ENCODE measurements at places on chromosomes 12 and 14.

DNA sequence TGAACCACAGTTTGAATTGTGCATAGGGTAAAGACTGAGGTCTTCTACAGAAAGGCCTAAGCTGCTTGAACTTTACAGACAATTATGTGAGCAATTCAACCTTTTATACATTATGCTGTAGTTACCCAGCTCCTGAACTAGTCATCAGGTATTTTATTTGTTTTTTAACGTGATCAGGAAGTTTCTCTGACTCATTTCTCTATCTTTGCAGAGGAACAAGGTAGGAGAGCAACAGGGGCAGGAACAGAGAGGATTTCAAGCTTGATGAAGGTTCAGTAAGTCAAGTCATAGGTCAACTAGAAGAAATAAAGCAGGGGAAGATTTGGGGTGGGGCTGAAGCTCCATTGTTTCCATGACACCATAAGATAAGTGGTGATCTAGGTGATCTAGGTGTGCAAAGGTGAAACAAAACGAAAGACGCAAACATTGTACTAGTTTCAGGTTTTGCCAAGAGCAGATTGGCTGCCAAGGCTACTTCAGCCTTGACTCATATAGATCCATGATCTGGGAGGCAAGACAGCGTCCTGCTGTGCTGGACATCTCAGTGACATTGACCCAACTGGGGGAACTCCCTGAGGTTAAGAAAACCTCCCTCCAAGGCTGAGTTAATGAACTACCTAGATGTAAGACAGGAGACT is 198.1 kb downstream of the DAD1 start:
- no peak for DNase-seq

- DNase-seq: peak; percentile 63
These were observed 66.5 kb downstream of the TBC1D30 start for GRCh38 chr12:64890873-64891468.

DNA sequence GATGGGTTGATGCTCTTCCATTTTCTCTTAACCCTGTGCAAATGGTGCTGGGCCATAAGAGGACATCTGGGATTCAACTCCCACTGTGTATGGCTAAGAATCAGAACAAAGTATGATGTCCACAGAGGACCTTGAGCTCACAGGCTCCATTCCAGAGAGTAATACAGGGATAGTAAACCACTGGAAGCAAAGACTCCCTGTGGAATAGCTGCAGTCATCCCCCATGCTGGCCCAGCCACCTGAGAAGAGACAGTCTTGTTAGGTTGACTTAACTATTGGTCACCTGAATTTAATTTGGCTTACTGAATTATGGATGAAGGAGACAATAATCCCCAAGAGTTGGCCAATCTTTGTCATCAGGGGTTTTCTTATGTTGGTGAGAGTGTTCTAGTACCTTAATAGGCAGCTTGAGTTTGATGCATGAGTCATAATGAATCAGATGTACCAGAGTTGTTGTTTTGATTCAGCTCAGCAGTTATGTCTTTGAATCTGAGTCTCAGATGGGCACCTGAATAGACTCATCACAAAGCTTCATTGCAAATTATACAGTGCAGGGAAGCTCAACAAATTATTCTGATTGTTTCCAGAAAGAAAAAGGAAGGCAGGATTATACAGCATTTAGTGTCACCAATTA is 122.7 kb downstream of the SSPN start:
- peak; percentile 64 for DNase-seq

- no peak for DNase-seq
These were observed 48.6 kb downstream of the IRAK3 start for GRCh38 chr12:66237505-66238175.

DNA sequence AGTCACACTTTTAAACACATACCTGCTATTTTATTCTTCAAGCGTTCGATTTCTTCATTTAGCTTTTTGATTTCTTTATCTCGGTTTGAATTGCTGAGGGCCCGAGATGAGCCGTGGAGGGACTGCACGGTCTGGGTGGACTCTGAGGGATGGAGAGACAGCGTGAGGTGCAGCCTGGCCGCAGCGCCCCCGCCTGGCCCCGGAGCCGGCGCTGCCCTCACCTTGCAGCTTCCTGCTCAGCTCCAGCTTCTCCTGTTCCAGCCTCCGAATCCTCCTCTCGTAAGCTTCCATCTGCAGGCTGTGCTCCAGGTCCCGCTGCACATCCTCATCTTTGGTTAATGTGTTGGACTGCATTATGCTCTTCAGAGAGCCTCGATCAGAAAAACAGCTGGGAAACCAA is 53.2 kb downstream of the AMN start:
- DNase-seq: no peak

- no peak for DNase-seq
These were observed 610.9 kb downstream of the RERGL start for GRCh38 chr12:17478908-17479673.

- DNase-seq: no peak
These were observed 693.8 kb downstream of the BCL11B start for GRCh38 chr14:98578204-98578603.

DNA sequence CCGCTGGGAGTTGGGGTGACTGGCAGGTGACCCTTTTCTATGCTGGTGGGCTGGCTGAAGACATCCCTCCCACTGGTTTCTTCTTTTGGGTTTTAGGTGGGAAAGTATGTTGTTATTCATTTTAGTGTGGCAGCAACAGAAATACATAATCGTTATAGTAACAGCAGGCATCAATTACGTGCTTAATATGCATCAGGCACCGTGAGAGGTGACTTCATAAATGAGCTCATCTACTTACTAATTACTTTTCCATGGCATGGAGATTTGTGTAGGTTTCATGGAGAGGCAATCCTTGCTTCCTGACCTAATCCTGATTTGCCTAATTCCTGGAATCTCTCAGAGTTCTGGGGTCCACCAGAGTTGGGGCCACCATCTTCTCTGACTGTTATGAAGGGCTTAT is 13.4 kb upstream of the CELA1 start:
- DNase-seq: no peak

DNA sequence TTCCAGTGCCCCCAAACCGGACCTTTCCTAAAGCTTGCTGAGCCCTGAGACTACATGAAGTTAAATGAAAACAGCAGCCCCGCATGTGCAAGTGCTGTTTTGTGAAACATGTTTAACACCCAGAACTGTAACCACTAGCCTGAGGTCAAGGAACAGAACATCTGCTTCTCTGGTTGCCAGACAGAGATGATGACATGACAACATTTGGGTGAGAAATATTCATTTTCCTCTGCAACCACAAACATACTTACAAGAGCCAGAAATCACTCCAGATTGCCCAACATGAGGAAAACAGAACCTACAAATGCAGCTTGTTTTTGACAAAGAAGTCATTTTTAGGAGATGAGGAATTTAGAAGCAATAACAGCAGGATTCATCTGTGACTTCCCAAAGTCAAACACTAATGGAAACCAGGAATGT is 110.4 kb downstream of the BCAT1 start:
- DNase-seq: peak; percentile 94

DNA sequence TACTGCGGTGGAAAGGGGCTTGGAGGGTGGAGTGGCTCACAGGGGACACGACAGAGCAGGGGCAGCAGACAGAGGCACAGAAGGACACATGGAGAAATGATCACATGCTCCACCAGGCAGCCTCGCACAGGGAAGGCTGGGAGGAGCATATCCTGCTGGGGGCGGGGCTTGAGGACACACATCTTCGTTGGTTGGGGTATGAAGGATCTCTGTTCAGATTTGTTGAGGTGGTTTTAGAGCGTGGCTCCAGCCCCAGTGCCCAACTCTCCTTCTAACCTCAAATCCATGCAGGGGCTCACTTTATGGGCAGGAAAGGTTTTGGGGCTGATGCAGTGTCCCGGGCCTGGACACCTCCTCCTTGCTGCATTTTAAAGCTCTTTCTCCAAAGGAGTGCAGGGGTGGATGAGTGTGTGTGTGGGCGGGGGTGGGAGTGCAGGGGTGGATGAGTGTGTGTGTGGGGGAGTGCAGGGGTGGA is 733 bp upstream of the P3H3 start:
- DNase-seq: peak; percentile 52

GRCh38 chr14:58607131-58607951 is 30.4 kb upstream of the DACT1 start:
- no peak for DNase-seq

DNA sequence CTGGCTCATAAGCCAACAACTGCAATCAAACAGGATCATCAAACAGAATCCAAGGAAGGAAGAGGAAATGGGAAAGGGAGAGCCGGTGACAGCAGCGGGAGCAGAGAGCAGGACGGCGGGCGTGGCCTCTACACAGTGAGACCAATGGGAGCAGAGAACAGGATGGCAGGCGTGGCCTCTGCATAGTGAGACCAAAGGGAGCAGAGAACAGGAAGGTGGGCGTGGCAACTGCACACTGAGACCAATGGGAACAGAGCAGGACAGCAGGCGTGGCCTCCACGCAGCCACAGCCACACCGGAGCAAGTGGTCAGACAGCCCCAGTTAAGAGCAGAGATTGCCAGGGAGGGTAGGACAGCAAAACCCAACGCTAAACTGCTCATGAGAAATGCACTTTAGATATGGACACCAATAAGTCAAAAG is 16.4 kb downstream of the LRCOL1 start:
- DNase-seq: peak; percentile 36

DNA sequence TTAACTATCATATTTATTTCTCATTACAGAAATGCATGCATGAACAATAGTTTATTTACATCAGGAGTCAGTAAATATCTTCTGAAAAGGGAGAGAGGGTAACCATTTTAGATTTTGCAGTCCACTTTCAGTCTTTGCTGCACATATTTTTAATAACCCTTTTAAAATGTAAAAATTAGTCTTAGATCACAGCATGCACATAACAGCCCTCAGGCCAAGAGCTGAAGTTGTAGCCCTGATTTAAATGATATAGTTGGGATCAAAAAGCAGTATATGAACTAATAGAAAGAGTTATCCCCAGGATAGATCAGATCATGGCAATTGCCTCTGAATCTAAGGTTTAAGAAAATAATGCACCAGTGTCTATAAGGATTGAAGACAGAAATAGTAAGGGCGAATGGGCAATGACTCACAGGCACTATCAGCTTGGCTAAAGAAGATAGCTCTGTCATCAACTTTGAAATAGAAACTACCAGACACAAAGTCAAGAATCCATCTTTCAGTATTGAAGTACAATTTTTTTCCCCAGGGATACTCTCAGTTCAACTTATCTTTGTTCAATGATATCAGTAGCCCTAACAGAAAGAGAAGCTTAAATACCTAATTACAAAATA is 13.1 kb upstream of the CLEC7A start:
- no peak for DNase-seq

GRCh38 chr14:105471823-105472485 is 2.7 kb upstream of the CRIP2 start:
- no peak for DNase-seq

GRCh38 chr12:104985206-104985605 is 910 bp upstream of the NOPCHAP1 start:
- DNase-seq: no peak

- DNase-seq: no peak
These were observed 14.9 kb downstream of the TBX5 start for GRCh38 chr12:114391088-114391487.

- DNase-seq: no peak
These were observed 237.4 kb upstream of the PWP1 start for GRCh38 chr12:107448198-107448597.

GRCh38 chr14:75826599-75826998 is 155.2 kb downstream of the TGFB3 start:
- DNase-seq: no peak

DNA sequence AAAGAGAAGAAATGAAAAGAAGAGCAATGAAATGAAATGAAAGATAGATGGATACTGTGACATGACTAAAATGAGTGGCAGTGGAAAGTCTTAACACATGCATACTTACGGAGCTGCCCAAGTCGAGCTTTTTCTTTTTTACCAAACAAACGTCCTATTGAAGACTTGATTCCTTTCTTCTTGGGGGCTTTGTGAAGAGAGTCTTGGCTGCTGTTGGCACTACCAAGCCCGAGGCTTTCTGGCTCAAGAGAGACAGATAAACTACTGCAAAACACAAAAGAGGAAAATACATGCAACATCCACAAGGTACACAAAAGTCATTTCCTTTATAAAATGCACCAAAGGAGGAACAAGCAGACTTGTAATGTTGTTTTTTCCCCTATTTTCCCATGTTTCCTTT is 261.2 kb downstream of the ACSS3 start:
- no peak for DNase-seq

GRCh38 chr12:26280869-26281268 is 85.5 kb downstream of the SSPN start:
- no peak for DNase-seq

DNA sequence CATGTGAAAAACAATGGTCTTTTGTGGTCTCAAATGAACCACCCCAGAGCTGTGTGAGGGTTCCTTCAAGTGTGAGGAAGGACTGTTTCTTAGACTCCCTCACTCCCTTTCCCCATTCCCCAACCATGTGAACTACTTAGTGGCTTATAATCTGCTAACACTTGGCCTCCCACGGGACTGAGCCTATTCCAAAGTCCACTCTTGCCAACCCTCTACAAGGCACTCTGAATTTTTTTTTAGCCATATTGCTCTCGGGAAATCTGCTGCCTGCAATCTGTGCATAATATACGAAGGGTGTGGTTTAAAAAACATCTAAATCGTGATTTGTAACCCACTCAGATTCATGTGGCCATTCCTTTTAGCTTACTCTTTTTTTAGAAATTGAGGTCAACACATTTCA is 2.6 kb downstream of the SVOP start:
- DNase-seq: no peak

- DNase-seq: no peak
These were observed 1.3 kb downstream of the SLC39A9 start for GRCh38 chr14:69399750-69400149.

- DNase-seq: peak; percentile 61
These were observed 44.1 kb downstream of the PSEN1 start for GRCh38 chr14:73180385-73180805.

GRCh38 chr12:69688021-69688420 is 11.1 kb downstream of the BEST3 start:
- no peak for DNase-seq

GRCh38 chr12:31393004-31393550 is 67.1 kb upstream of the SINHCAF start:
- no peak for DNase-seq

DNA sequence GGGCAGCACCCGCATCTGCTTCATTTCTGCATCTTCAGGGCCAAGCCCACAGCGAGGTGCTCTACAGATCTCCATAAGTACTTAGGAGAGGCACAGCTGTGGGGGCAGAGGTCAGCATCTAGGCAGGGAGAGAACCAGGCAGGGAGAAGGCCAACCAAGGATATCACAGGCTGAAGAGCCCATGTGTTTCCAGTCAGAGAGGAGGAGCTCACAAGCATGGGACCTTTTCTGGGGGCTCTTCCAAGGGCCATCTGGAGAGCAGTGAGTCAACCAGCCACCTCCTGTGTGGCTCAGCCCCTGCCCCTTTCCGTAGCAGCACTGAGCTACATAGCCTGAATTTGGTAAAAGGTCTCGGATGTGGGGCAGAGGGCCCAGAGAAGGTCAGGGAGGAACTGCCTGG is 78.5 kb downstream of the ARL6IP4 start:
- no peak for DNase-seq

DNA sequence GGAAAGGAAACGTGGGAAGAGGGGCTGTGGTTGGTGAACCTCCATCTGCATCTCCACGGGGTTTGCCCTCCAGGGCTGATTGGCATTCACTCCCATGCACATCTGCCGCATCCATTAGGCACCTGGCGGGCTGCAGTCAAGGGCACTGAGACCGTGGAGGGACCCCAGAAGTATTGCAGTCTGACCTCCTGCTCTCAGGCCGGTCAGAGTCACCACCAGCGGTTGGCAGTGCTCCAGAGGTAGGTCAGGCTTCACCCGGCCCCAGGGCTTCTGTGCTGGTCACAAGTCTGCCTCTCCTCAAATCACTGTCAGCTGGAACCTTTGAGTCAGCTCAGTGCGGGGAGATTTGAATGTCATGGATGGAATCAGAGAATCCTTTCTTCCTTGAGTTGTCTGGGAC is 132.3 kb downstream of the PAPOLA start:
- DNase-seq: no peak

Measured in activated CD4-positive, alpha-beta T cell treated with anti-CD3 and anti-CD28 coated beads, Interleukin-10, Interleukin-2, amounts not matched to agents 100 ng/mL and 50 ng/mL, durations not matched to agents 16 hours and 8 hours (primary cell).